ENCODE measurements at places on chromosomes 16 and 17. TPM values are rescaled to one million over a fixed set of nuclear protein-coding genes. Genes with fewer than 3 reads are reported as not detected.

DNA sequence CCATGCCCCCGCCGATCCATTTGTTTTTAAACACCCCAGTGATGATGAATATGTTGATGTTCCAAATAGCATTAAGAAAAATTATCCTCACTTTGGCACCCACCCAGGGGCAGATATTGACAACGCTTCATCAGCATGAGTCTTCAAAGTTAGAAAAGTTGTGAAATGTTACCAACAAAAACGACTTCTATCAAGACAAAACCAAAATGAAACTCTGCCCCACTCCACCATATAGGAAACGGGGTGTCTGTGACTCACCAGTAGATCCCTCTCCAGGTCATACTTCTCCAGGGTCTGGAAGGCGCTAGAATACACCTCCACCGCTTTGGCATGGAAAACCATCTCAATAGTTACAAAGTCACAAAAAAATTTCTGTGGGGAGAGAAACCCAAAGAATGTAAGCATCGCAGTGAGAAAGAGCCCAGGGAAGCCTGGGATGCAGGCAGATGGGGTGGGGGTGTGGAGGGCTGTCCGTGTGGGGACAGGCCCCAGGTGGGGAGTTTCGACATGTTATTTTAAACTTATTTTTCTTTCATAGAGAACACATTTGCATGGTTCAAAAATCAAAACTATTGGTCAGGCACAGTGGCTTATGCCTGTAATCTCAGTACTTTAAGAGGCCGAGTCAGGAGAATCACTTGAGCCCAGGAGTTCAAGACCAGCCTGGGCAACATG is 10.2 kb downstream of the CIBAR2 start:
- no peak for DNase-seq

IRX5 gene
- total RNA-seq: 20.6 TPM

CCR7 gene
- not detected for total RNA-seq

SMG1 gene
- 29.1 TPM for total RNA-seq

DNA sequence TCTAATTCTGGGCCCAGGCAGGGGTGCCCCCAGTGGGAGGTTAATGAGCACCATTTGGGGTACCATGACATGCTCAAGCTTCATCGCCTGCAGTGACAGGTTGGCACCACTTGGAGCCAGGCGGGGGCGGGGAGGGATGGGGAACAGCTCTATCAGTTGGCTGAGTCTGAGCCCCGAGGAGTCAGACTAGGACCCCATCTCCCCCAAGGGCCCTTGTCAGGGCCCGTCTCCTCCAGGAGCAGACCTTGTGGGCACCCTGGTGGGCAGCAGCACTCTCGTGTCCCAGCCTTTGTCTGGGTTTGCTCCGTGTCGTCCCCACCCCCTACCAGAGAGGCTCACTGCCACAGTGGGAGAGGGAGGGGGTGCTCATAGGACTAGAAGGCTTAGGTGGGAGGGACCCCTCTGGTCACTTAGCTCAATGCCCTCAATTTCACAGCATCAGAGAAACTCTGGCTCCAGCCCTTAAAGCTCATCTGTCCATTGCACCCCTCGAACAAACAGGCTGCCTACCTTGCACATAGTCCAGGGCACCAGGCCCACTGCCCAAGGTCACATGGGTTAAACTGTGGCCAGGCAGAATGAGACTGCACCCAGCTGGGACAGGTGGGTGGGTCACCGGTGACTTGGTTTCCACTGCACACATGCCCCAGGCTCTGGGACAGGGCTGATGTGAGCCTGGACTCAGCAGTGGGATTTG is 4.1 kb downstream of the PPP1R9B start:
- no peak for DNase-seq

DNA sequence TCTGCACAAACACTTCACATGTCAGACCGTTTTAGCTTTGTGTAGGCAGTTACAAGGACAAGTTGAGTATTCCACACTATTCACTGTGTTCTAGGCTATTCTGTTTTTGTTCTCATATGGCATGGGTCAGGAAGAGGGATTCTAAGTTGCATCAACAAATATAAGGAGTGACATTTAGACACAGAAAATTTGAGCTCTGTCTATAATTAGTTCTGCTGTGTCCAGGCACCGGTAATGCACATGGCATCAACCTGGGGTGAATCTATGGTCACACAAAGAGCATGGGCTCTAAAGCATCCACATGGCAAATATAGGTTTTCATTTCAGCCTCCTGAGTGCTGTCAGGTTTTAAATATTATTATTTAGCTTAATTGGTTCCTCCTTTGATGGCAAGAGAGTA is 130.4 kb upstream of the PMFBP1 start:
- DNase-seq: no peak

DNA sequence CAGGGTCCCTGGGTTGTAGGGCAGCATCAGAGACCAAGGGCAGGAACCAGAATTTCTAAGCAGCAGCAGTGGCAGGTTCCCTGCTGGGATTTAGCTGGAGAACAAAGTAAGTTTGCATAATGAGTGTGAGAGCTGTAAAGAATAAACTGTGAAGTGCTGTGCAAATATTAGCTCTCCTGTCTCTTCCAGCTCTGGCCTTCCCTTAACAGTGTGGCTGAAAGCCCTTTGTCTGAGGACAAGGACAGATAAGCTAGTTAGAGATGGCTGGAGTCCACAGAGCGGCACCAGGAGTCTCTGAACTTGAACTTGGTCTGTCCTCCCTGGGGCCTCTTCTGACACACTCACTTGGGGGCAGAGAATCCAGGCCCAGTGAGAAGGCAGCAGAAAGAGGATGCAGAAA is 98.2 kb upstream of the WSCD1 start:
- no peak for DNase-seq

GRCh38 chr17:80987941-80988461 is 3.6 kb upstream of the CHMP6 start:
- DNase-seq: no peak

TNFRSF17 gene
- total RNA-seq: not detected

PRR29 gene
- total RNA-seq: not detected

- peak; percentile 39 for DNase-seq
These were observed 64.7 kb upstream of the SLC12A3 start for GRCh38 chr16:56800355-56800754.

GRCh38 chr17:50372222-50372757 is 694 bp downstream of the MRPL27 start:
- no peak for DNase-seq

DNA sequence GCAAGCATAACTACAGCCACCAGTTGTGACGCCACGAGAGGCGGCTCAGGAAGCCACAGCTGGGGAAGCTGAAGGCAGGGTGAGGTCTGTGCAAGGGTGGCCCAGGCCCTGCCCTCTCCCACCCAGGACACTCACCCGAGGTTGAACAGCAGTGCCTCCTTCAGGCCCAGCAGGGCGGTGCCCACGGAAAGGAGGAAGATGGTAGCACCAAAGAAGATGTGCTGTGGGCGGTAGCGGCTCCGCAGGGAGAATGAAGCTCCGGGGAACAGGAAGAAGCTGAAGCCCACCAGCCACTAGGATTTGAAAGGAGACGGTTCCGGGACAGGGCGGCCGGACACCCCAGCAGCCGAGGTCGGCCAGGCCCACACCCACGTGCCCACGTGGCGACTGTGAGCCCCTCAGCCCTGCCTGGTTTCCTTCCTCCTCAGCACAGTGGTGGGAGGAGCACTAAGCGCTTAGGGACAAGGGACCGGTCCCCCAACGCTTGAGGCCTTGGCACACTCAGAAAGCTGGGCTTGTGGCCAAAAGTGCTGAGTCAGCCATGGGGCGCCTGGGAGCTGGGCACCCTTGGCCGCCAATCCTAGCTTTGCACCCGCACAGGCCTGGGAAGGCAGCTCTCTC is 11.0 kb downstream of the CYB561 start:
- DNase-seq: peak; percentile 27

ZNF267 gene
- 6.6 TPM for total RNA-seq

- no peak for DNase-seq
These were observed 7.7 kb upstream of the RASL10B start for GRCh38 chr17:35723735-35724134.

GRCh38 chr17:16470265-16470664 is 21.7 kb downstream of the LRRC75A start:
- DNase-seq: no peak

KRT9 gene
- total RNA-seq: not detected

- peak; percentile 47 for DNase-seq
These were observed 41.8 kb downstream of the TNRC6A start for GRCh38 chr16:24771132-24771778.

DNA sequence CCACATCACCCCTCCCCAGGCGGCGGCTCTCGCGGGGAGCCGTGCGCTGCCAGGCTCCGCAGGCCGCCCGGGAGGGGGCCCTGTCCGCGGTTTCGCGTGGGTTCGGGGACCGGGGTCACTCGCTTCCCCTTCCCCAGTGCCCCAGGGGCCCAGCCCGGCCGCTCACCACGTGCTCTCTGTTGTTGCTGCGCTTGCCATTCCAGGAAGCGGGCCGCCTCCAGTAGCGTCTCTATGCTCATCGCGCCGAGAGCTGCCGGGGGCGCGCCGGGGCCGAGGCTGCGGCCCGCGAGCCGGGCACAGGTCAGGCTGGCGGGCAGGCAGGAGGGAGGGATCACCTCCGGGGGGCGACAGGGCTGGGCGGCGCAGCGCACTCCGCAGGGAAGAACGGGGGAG is 390 bp downstream of the MNT start:
- DNase-seq: peak; percentile 80

DNA sequence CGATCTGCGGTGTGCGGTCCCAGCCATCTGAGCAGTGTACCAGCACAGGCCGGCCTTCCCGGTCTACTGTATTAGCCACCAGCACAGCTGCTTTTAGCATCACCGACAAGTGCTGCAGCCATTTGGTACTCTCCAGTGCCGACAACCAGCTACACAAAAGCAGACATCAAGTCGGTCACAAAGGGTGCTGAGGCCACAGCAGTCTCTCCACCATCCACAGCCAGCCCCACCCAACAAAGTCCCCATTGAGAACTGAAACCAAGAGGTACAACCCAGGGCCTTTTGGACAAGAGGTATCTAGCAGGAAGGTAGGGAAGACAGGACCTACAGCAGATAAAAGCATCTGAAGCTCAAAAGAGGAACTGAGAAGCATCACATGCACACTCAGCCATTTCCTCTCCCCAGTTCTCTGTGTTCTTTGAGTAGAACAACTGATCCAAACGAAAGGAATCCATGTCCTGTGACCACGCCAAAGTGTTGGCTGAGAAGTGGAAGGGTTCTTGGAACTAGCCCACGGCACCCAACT is 9.5 kb downstream of the MTMR4 start:
- no peak for DNase-seq

DNA sequence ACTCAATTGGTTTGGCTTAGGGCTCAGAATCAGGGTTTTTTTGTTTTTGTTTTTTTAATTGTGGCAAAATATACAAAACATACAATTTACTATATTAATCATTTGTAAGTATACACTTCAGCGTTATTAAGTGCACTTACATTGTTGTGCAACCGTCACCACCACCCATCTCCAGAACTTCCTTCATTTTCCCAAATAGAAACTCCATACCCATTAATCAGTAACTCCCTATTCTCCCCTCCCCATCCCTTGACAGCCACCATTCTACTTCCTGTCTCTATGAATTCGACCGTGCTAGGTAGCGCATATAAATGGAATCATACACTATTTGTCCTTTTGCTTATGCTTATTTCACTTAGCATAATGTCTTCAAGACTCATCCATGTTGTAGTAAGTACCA is 45.2 kb upstream of the DHX40 start:
- DNase-seq: no peak

DNA sequence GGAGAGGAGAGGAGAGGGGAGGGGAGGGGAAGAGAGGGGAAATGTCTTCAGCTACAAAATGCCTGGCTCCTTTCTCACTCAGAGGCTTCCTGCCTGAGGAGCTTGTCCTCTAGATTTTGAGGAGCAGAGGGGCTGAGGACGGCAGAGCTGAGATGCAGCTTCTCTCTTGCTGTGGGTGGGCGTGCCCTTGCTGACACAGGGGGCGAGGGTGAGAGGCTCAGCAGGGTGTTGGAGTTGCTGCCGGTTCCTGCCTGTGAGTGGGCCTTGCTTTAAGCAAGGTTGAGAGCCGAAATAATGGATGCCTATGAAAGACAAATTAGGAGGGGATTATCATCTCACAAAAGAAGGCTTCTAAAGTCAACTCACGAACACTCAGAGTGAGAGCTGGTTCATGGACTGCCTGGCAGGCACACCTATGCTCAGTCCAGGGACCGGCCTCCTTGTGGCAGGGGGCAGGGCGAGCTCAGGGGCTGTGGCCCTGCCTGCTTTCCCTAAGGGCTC is 215.6 kb downstream of the MSI2 start:
- DNase-seq: no peak

KRT40 gene
- total RNA-seq: not detected

- DNase-seq: no peak
These were observed 59.4 kb upstream of the XYLT1 start for GRCh38 chr16:17529982-17530760.

DNA sequence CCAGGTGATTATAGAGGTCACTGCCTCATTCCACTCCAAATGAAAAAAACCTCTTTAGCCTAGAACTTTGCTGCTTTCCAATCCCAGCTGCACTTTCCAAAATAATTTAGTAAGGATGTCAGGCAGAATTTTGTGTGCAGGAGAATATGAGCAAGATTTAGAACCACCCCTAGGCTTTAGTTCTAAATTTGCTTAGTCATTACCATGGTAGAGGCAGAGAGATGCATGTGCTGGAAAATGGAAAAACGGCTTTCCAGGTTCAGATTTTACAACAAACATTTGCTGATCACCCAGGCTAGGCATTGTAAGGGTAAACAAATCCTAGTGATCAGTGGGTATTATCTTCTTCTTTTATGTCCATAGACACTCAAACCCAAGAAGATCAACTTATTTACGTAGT is 6.3 kb downstream of the KRT26 start:
- DNase-seq: no peak

PLLP gene
- total RNA-seq: not detected

KRT27 gene
- total RNA-seq: not detected

DNA sequence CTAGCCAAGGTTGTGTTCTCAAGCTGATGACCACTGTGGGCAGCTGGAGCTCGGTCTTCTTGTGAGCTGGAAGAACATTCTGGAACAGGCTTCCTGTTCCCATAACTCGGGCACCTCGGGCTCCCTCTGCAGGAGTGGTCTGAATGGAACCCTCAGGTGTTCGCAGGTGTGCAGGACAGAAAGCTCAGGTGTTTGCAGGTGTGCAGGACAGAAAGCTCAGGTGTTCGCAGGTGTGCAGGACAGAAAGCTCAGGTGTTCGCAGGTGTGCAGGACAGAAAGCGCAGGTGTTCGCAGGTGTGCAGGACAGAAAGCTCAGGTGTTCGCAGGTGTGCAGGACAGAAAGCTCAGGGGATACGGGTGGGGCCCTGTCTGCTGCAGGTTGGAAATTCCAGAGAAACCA is 109.0 kb upstream of the CACNG5 start:
- no peak for DNase-seq

HNF1B gene
- not detected for total RNA-seq

IL21R gene
- total RNA-seq: 0.76 TPM

GRCh38 chr16:28166394-28167208 is 45.2 kb downstream of the XPO6 start:
- peak; percentile 31 for DNase-seq

SCGB1C2 gene
- total RNA-seq: not detected

DNA sequence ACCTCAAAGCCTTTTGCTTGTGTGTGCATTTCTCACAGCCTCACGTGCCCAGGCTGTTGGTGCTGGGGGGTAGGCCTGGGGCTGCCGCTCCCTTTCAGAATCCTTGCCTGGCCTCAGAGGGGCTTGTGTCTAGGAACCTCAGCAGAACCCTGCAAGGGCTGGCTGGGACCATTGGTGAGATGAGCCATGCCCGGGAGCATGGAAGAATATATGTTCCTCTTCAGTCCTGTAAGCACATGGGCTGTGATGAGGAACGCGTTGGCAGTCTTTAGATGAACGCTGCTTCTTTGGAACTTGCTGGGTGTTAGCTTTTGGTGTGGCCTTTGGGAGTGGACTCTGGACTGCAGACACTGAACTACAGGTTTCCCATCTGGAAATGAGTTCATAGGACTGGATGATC is 32.0 kb upstream of the SLC5A10 start:
- DNase-seq: no peak

- no peak for DNase-seq
These were observed 133.5 kb upstream of the FOXF1 start for GRCh38 chr16:86376837-86377236.

Data from GM23248 (cell line).